Fibroblast of the conjunctiva (primary cell): ENCODE measurements at places on chromosomes 2 and 18.

DNA sequence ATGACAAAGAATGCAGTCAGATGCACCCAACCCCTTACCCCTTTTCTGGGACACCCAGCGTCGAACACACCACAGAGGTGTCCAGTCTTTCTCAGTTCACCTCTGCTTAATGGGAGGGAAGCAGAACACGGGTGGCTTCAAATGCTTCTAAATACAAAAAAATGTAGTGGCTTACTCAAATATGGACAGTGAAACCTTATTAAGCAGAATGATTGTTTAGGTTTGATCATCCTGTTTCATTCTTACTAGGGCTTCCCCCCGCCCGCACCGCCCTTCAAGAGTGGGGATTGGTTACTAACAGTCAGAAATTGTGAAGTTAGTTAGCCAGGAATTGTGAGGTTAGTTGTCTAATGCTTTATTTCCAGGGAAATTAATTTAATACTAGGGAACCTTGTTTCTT is 21.6 kb downstream of the ATG16L1 start:
- DNase-seq: no peak

GRCh38 chr2:118055512-118056164 is 32.6 kb upstream of the INSIG2 start:
- DNase-seq: no peak

- DNase-seq: no peak
Measured at GRCh38 chr2:8654483-8654882, 27.4 kb upstream of the ID2 start.

DNA sequence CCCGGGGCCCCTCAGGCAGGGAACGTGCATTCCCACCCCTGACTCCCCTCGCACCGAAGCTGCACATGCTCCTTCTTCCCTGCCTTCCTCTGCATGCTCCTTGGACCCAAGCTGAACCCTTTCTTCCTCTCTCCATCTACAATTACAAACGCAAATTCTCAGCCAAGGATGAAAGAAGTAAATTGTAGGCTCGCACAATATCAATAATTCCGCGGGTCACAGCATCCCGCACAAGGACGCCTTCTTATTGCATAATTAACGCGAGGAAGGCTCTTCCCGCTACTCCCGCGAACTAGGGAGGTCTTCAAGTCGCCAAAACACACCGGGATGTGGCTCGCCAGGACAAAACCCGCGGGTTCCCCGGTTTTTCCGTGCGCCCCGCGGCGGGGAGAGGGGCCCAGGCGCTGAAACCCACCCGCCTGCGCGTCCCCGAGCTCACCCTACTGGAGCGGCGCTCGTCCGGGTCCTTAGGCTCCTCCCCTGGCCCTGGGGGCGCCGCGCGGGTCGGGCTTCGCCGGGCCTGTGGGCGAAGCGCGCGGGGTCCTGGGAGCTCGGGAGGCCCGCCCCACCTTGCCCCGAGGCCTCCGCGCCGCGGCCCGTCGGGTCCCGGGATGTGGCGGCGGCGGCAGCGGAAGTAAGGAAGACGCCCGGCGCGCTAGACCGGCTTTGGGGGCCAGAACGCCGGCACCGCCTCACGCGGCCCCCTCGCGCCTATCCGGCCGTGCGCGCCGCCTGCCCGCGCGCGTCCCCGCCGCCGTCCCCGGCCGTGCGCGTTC is at the start of gene CHST10:
Gene CHST10 (minus strand): TSS at position 734 of the 776 bp plus-strand sequence. CDS start 10,993 bp downstream, outside the sequence.
- DNase-seq: no peak

DNA sequence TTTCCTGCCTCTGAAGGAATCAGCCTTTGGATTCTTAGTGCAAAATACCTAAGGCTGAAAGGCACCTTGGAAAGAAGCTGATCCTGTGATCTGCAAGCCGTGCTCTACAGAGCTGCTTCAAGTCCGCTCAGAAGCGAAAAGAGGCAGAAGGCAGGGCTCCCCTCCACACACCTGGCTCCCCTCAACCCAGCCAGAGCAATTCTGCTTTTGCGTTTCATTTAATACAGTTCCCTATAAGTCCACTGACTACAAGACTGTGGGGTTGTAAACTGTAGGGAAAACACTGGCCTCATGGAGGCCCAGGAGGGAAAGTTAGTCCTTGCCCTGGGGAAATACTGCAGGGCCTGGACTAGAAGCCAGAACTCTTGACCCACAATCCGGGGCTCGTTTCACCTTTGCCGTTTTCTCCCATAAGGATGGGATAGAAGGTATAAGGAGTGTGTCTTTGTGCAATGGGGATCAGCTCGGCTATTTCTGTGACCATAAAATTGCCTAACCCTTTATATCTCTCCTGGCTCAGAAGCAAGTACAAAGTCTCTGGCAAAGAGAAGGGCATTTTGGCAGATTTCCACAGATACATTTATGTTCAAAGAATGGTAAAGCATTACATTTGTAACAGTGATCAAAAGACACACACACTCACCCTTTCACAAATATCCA is 95.8 kb upstream of the TEX51 start:
- DNase-seq: no peak

DNA sequence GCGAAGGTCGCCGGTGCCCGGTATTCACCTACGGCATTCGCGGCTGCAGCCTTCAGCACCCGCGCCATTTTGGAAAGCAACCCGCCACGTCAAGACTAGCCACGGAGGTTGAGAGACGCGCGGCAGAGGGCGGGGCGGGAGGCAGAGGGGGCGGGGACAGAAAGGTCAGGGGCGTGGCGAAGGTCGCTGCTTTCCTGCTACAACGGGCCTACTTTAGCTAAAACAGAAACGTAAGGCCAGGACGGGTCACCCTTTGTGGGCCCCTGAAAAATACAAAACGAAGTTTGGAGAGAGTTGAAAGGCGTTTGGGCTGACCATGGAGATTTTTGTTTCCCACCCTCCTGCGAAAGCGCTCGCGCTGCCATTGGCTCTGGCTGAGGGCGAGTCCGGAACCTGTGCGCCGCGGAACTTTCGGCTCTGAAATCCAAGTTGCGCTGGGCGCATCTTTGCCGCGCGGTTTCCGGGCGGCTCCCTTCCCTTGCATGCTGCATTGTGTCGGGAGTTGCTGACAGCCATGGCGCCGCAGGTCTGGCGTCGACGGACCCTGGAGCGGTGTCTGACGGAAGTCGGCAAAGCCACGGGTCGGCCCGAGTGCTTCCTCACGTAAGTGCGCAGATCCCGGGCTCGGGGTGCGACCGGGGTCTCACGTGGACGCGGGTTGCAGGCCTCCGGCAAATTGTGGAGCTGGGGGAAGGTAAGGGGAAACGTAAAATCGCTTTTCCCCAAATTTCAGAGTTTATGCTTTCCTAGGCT is at the start of the genes MCEE and MPHOSPH10:
Gene MCEE (minus strand): TSS at position 78 of the 753 bp plus-strand sequence. CDS start 10 bp downstream, at position 68.
Gene MPHOSPH10 (plus strand): TSS at position 483 of the 753 bp plus-strand sequence. CDS start 32 bp downstream, at position 515.
- peak; percentile 64 for DNase-seq

- no peak for DNase-seq
Measured at GRCh38 chr2:26298638-26299393, 47.1 kb upstream of the SELENOI start.

GRCh38 chr18:69897397-69898108 is 50.1 kb downstream of the CD226 start:
- no peak for DNase-seq

GRCh38 chr2:26269571-26270158 is 24.9 kb downstream of the HADHB start:
- no peak for DNase-seq

GRCh38 chr2:170206805-170207407 is 29.0 kb downstream of the MYO3B start:
- DNase-seq: no peak

GRCh38 chr18:22813648-22814328 is 119.3 kb upstream of the RBBP8 start:
- DNase-seq: no peak

- DNase-seq: no peak
Measured at GRCh38 chr18:68925268-68925667, 127.4 kb downstream of the CCDC102B start.

DNA sequence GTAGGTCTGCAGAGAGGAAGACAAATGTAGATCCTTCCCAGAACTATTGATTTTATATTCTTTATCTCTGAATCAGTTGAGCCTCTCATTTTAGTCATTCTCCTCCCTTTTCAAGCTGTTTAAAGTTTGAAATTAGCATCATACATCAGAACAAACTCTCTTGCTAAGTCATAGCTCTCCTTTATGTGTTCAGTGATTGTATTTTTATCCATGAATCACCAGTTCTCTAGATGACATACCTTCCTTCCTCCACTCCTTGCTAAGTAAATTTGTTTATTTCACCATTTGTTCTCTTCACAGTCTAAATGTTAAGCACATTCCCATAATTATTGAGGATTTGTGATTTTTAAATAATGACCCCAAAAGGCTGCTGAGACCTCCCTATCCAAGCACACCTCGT is 63.5 kb upstream of the RAPGEF4 start:
- no peak for DNase-seq

GRCh38 chr2:219452361-219453317 is 18.0 kb downstream of the SPEG start:
- peak; percentile 94 for DNase-seq

GRCh38 chr2:219507581-219508443 is 6.5 kb upstream of the ASIC4 start:
- DNase-seq: no peak

DNA sequence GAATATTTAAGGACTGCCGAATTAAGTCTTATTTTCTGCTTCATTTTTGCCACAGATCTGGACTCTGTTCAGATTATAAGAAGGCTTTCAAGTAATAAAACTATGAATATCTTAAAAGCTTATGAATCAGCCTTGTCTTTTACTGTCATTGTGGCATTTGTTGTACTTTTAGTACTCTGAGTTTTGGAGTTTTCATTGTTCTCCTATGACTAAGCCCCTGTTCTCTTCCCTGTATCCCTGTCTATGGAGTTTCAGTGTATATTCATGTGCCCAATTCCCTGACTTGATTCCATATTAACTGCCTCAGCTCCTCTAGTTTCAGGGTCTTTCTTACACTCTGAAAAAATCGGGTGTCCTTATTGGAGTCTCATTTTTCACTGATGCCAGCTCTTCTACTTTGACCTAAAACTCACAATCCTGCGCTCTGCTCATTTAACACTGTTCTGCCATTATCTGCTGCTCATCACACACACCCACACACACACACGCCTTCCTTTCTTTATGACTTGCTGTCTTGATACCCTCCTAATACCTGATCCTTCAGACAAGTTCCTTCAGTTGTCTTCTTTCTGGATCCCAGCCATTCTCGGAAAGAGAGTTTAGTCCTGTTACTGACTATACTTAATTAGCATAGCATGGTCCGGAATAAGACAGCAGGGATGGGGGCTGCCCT is 511.8 kb downstream of the CPS1 start:
- no peak for DNase-seq

GRCh38 chr2:7835693-7836680 is 845.9 kb upstream of the ID2 start:
- DNase-seq: no peak

DNA sequence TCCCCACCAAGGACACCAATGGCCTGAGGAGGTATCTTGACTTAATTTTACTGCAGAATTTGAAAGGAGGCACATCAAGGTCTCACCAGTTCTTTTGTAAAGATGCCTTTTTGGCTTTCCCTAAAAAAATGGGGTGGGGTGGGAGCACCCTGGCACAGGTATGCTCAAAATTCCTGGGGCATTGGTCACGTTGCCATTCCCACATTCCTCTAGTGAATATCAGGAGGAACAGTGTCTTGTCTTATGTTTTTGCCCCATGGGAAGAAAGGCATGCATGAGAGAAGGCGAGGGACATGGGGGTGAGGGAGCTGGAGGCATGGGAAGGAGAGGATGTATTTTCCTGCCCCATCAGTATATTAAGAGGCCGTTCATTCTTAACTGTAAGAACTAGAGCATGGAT is 275.3 kb downstream of the CMPK2 start:
- DNase-seq: no peak

- no peak for DNase-seq
Measured at GRCh38 chr2:23273786-23274185, 111.2 kb upstream of the KLHL29 start.

- no peak for DNase-seq
Measured at GRCh38 chr18:56517196-56517595, 121.2 kb downstream of the TXNL1 start.

- no peak for DNase-seq
Measured at GRCh38 chr18:5874336-5874735, 21.0 kb downstream of the TMEM200C start.

GRCh38 chr2:104975851-104976250 is 62.0 kb upstream of the MRPS9 start:
- DNase-seq: no peak

DNA sequence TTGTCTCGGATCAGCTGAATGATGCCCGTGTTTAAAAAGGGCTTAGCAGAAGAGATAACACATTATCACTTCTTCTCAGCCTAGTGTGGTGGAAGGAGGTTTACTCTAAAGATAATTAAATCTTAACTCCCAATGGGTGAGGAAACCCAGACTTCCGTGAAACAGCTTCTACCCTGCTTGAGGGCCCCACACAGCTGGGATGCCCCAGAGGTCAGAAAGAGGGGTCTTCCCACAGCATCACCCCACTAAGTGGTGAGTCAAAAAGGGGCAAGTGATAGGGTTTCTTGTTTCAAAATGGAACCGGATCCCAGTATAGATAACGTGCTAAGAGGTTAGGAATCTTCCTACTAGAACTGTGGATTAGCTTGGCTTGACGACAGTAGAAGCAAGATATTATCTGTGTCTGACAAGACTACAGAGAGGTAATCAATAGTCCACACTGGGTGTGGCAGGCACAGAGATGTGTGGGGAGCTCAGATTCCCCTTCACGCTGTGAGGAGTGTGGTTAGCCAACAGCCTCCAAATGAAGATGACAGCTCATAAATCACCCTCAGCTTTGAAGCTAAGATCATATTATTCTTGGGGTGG is 129.6 kb upstream of the COPS8 start:
- no peak for DNase-seq

GRCh38 chr2:231648579-231649174 is 56.0 kb downstream of the TEX44 start:
- no peak for DNase-seq

- no peak for DNase-seq
Measured at GRCh38 chr2:225694664-225695063, 295.2 kb downstream of the NYAP2 start.

DNA sequence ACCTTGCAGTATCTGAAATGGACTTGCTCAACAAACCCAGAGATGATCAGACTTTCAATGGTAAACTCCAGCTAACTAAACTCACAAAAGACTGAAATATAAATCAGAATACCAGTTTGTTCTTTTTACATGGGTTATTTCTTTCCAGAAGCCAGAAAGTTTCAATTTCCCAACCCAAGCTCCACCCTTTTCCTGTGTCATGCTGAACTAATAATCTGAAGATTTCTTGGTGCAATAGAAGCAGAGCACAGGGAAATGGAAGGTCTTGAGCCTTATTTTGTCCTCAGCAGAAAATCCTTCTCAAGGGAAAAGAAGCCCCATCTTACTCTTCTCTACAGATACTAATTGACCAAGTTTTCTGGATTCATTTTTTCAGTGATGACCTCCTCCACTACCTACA is 93.3 kb upstream of the PAPOLG start:
- DNase-seq: no peak

DNA sequence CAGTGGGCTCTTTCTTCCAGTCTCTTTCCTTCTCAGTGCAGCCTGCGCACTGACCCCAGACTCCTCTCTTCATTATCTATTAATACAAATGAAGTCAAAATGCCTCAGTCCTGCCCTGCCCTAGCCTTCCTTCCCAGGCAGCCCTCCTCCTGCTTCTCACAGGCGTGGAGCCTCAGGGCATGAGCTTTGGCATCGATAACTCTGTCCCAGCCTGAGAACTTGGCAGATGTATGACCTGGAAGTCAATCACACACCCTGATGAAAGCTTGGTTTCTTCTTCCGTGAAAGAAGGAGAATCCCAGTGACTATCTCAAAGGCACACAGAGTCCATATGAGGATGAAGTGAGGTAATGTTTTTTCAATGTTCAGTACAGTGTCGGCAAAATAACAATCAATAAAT is 600.7 kb upstream of the ID2 start:
- no peak for DNase-seq

- DNase-seq: no peak
Measured at GRCh38 chr2:144431998-144432397, 87.9 kb downstream of the ZEB2 start.

- DNase-seq: no peak
Measured at GRCh38 chr18:48621815-48622555, 83.2 kb downstream of the CTIF start.

GRCh38 chr18:65620076-65620696 is 130.6 kb upstream of the CDH7 start:
- DNase-seq: no peak
